ENCODE measurements at places on chromosomes 4 and X. TPM values are rescaled to one million over a fixed set of nuclear protein-coding genes. Genes with fewer than 3 reads are reported as not detected.
A peak's percentile ranks its signal among the peaks of the same experiment; 100 is the strongest.

Gene PAGE2
- not detected for total RNA-seq

Gene KLHL34
- total RNA-seq, result not detected

Gene FAM47E
- not detected for total RNA-seq

Gene ART3
- total RNA-seq, result not detected

Gene RBM47
- 11.2 TPM for total RNA-seq

Gene PAGE4
- total RNA-seq, result not detected

Gene DACH2
- total RNA-seq, result not detected

Gene NKX6-1
- 0.64 TPM for total RNA-seq

DNA sequence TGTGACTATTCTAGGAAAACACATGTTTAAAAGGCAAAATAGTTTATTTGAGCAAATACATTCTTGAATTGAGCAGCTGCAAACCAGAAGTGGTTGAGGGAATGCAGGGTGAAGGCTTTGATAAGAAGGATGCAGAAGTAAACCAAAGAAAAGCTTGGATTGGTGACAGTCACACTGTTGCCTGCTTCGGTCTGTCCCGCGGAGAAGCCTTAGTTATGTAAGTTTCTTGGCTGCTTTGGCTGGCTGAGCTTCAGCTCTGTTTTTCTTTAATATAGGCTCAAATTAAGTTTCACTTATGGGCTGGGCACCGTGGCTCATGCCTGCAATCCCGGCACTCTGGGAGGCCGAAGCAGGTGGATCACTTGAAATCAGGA is 67.6 kb downstream of the FAM53A start:
- DNase-seq, result no peak

GRCh38 chrX:20729416-20729815 is 462.7 kb upstream of the RPS6KA3 start:
- DNase-seq, result no peak

DNA sequence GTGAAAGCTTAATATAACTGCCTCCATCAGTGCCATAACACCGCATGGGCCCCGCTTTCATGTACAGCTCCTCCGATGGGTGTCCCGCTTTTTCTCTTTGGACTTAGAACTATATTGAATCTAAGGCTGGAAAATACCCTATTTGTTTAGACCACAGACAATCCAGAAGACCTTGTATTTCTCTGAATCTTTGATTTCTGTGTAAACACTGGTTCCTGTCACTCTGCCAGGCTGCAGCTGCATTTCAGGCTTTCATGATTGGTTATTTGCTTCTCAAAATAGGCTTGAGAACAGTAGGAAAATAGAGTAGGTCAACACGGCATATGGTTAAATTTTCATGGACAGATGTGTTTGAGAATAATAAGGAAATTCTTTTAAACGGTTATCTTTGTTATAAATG is 80.0 kb downstream of the NWD2 start:
- DNase-seq, result no peak

GRCh38 chrX:23992431-23992830 is 34.6 kb downstream of the KLHL15 start:
- no peak for DNase-seq

DNA sequence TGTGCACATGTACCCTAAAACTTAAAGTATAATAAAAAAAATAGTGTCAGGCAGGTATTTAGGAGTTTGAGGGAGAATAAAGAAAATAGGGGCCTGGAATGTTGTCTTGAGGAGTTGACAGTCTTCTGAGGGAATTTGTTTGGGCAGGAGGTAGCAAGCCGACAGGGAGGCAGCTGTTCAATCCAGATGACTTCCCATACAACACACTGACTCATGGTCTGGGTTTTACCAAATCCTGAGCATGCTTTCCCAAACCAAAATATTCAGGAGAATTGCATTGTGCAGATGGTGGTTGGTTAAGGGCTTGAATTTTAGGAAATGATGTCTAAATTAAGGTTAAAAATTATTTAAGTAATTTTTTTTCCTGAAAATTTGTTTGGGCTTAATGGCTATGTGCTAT is 430.0 kb downstream of the INPP4B start:
- DNase-seq, result peak; percentile 46

DNA sequence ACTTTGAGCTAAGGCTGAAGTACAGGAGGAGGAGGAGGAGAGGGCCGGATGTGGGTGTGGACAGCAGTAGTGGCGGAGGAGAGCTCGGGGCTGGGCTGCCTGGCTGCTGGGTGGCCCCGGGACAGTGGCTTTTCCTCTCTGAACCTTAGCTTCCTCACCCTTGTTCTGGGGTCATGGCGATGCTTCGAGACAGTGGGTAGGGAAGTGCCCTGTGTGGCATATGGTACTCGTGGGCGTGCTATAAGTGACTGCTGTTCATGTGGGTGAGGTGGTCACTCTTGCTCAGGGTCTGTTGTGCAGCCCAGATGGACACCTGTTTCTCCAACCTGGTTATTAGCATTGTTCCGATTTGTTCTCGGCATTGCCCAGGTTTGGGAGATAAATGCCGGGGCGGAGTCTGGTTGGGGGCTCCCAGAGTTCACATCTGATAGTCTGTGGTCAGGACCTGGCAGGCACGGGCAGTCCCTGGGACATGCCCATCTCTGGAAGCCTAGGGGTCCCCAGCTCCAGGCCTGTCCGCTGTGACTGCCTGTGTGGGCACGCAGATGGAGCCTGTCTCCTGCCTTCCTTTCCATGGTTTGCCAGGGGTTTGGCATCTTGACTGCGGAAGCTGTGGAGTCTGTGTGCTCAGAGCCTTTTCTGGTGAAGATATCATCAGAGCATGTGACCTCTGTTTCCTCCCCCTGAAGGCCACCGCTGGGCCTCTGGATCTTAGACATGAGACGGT is 4.9 kb upstream of the CPZ start:
- DNase-seq, result no peak

DNA sequence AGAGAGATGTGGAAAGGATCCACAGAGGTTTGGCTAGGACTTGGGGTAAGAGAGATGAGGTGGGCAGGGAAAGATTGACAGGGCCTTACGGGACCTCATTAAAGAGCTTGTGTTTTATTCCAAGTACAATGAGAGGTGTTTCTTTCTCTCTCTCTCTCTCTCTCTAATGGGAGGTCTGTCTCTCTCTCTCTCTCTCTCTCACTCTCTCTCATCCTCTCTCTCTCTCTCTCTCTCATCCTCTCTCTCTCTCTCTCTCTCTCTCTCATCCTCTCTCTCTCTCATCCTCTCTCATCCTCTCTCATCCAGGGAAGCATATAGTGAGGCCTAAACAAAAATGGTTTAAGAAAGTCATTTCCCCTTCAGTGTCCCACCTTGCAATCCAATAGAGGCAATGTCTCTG is 5.4 kb downstream of the JADE3 start:
- DNase-seq, result no peak

DNA sequence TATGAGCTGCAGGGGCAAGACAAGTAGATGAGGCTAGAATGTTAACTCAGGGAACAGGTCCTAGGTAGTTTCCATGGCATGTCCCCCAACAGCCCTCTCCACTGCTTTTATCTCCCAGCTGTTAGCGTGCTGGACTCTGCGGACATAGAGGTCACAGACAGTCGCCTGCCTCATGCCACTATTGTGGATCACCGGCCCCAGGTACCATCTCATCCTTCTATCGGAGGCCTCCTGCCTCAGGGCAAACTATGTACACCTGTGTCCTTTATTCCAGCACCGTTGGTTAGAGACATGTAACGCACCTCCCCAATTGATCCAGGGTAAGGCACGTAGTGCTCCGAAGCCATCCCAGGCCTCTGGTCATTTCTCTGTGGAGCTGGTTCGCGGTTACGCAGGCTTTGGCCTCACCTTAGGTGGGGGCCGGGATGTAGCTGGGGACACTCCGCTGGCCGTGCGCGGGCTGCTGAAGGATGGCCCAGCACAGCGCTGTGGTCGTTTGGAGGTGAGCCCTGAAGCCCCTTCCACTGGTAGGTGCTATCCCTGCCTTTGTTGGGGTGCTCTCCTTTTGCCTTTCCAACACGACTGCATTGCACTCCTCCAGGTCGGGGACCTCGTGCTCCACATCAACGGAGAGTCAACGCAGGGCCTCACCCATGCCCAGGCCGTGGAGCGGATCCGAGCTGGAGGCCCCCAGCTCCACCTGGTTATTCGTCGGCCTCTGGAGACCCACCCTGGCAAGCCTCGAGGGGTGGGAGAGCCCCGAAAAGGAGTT is 2.2 kb downstream of the MAGIX start:
- DNase-seq, result no peak

- no peak for DNase-seq
Observed at GRCh38 chr4:169384779-169385178, 114.0 kb upstream of the SH3RF1 start.

GRCh38 chr4:155187989-155188388 is 20.4 kb upstream of the NPY2R start:
- DNase-seq, result no peak

- DNase-seq, result peak; percentile 86
Observed at GRCh38 chr4:145679991-145680455, at the start of gene C4orf51. C4orf51 (plus strand) TSS chr4:145680146; CDS start chr4:145680204, 58 bp downstream.

GRCh38 chr4:163755013-163755412 is 260.5 kb downstream of the TMA16 start:
- peak; percentile 31 for DNase-seq

DNA sequence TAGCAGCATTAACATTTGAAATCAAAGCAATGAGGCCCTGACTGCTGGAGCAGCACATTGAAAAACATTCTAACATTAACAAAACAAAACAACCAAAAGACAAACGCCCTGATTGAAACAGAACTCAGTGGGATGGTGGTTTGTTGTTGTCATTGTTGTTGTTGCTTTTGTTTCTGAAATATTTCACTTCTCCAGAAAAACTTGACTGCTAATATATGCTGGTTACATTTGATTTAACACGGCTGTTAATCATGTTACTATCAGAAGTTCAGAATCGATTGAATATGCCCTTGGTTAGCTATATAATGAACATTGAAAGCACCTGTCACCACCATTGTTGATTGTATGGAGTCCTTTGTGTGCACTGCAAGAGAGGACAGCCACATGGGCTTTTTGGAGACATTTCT is 790.4 kb upstream of the GALNTL6 start:
- no peak for DNase-seq

- DNase-seq, result no peak
Observed at GRCh38 chrX:152843852-152844251, 13.0 kb downstream of the NSDHL start.

Measured in M059J (cell line).